ENCODE measurements at places on chromosomes 2 and 18.

DNA sequence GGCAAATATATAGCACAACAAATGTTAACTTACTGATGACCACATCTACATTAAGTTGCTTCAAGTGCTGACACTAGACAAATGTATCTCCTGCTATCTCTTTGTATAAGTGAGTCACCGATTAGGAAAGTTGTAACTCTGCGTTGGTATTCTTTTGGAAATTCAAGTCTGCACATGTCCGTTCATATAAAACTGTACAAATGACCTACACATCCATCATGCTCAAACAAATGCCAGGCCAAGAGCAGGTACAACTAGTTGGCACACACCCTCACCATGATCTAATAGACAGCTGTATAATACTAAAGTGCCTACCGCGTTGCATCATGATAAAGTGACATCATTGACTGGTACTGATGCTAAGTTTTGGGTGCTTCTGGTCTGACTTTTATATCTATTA, 141.1 kb downstream of the RBMS1 start:
- no peak for DNase-seq

DNA sequence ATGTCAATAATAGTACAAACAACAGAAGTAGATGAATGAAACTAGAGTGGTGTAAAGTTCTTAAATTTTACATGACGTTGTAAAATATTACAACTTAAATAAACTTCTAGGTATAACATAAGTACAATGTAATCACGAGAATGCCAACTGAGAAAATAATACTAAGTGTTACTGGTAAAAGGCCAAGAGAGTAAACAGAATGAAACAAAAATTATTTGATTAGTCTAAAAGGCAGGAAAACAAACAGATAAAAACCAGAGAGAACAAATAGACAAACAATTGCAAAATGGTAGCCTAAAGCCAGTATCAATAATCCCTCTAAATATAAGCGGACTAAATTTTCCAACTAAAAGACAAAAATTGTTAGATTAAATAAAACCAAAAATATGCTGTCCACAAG, 71.9 kb downstream of the SMAD2 start:
- no peak for DNase-seq

DNA sequence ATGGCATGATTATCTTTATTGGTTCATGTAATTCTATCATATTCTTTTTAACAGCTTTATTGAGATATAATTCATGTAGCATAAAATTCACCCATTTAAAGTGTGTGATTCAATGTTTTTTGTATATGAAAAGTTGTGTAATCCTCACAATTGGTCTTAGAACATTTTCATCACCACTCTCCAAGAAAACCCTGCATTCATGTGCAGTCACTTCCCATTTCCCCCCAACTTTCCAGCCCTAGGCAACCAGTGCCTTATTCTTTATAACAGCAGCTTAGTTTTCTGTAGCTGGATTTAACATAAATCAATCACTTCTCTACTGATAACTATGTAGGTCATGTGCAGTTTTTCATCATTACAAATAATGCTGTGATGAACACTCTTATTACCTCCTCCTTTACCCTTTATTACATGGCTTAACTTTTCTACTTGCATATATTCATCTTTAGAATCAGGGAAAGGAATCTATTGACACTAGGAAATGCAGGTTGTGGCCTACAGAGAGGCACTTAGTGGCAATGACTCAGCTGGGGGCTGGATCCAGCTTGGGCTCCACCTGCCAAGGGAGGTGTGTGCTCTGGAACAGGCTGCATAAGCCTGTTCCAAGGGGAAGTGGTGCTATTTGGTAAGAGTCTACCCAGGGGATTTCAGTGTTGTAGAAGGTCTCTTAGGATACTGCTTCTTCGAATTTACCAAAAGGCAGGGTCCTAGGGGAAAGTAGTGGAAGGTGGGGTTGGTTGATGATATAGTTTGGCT, 89.1 kb downstream of the ETAA1 start:
- DNase-seq, result no peak

DNA sequence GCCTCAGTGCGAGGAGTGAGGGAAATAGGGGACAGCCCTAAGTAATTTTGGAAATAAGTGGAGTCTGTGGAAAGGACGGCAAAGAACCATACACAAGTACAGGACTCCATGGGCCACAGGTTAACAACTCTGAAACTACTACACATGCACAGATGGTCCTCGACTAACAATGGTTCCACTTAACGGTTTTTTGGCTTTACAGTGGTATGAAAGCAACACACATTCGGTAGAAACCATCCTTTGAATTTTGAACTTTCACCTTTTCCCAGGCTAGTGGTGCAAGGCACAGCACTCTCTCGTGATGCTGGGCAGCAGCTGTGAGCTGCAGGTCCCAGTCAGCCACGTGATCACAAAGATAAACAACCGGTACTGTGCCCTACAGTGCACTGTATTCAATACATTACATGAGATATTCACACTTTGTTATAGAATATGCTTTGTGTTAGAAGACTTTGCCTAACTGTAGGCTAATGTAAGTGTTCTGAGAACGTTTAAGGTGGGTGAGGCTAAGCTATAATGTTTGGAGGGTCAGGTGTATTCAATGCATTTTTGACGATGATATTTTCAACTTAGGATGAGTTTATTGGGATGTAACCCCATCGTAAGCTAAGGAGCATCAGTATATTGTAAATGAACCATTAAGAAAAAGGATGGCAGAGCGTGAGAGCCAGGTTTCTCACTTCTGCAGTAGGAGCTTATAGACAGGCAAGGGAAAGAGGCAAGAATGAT, 44.6 kb downstream of the TBC1D8 start:
- no peak for DNase-seq

DNA sequence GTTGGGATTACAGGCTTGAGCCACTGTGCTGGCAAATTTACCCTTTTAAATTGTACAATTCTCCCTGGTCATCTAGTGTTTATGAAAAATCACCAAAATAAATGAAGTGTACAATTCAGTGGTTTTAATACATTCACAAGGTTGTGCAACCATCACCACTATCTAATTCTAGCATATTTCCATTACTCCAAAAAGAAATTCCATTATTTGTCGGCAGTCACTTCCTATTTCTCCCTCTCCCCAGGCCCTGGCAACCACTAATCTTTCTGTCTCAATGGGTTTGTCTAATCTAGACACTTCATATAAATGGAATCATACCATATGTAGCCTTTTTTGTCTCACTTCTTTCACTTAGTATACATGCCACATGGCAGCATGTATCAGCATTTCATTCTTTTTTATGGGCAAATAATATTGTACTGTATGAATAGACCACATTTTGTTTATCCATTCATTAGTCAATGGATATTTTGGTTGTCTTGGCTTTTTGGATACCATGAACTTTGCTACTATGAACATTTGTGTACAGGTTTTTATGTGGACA, 12.6 kb upstream of the POLE4 start:
- no peak for DNase-seq

DNA sequence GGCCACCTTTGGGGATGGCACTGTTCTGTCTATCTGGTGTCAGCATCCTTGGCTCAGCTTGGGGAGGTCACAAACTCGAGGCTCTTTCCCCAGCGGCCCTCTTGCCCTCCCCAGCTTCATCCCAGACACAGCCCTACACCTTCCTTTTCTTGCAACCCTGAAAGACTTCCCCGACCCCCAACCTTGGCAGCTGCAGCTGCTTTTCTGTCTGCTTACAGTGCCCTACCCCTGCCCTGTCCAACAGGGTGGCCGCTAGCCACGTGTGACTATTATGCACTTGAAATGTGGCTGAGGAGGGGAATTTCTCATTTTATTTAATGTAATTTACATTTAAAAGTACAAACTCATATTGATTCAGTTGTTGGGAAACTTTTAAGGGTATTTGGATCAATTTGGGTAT, 41.3 kb downstream of the NGEF start:
- no peak for DNase-seq

- DNase-seq, result no peak
Measured at GRCh38 chr2:26458365-26459042, 19.4 kb downstream of the OTOF start.

- peak; percentile 42 for DNase-seq
Measured at GRCh38 chr2:158414538-158414937, 42.0 kb downstream of the CCDC148 start.

DNA sequence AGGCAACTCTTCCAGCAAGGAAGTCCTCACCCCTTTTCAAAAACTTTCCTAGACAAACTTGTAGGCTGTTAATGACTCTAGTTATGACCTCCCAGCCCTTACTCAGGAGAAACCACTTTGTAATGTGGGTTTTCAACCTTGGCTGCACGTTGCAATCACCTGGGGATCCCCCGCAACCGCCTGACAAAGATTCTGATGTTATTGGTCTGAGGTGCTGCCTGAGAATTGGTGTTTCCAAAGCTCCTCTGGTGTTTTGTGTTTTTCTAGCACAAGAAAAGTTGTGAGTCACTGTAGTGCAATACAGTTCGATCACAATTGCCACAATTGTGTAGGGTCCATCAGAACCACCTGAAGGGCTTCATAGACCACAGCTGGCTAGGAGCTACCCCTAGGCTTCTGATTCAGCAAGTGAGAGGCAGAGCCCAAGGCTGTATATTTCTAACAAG, 121.6 kb downstream of the SP100 start:
- DNase-seq, result no peak

GRCh38 chr2:62596061-62596921, 90.3 kb upstream of the TMEM17 start:
- peak; percentile 96 for DNase-seq

DNA sequence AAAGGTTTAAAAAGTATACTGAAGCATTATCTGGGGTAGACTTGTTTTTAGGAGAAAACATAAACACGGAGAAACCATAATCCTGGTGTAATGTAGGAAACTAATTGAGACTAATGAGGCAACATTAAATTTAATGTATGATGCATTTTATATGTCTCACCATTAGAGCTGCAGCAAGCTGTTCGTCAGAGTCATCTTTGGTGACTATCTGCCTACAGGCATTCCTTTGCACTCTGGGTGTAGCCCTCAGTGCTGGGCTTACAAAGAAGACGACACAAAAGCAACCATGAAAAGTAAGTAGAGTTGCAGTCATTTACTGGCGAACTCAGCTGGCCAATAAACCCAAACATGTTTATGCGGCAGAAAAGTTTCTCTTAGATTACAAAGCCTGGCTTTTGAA, 415.3 kb upstream of the ZEB2 start:
- no peak for DNase-seq

- no peak for DNase-seq
Measured at GRCh38 chr2:117935954-117936353, 77.9 kb downstream of the CCDC93 start.

DNA sequence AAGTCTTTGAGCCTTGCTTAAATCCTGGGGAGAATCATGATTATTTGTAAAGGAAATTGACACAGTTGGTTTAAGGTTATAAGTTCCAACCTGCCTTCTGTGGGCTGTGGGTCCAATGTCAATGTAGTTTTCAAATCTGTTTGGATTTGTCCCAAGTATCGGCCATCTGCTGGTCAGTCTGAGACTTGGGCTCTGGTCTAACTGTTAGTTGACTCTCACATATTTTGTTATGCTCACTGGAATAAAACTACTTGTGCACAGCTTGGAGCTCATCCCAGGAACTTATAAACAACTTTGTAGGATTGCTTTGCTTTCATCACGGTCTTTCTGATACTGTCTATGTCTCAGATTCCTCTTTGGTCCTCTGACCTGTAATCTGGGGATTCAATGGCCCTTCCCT, 1026.2 kb upstream of the ZEB2 start:
- DNase-seq, result no peak

- DNase-seq, result no peak
Measured at GRCh38 chr2:45945302-45945717, 293.8 kb downstream of the PRKCE start.

GRCh38 chr18:53795061-53795460, 429.4 kb downstream of the MBD2 start:
- no peak for DNase-seq

- DNase-seq, result no peak
Measured at GRCh38 chr2:135931776-135932443, 53.5 kb downstream of the DARS1 start.

DNA sequence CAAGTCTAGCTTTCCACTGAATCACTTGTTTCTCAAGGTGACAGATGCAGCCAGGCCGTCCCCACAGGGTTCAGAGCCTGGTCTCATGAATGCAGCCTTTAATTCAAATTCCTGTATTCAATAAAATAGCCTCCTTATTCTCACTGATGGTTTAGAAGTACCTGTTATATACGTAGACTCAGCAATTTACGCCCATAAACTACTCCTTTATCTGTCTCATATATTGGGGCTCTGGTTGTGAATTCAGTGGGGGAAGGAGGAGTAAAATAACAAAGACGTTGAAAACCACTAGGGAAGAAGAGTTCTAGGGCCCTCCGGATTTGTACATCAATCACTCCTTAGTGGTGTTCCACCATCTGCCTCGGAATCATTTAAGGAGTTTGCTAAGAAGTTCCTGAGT, 1.7 kb downstream of the OBSL1 start:
- DNase-seq, result no peak

DNA sequence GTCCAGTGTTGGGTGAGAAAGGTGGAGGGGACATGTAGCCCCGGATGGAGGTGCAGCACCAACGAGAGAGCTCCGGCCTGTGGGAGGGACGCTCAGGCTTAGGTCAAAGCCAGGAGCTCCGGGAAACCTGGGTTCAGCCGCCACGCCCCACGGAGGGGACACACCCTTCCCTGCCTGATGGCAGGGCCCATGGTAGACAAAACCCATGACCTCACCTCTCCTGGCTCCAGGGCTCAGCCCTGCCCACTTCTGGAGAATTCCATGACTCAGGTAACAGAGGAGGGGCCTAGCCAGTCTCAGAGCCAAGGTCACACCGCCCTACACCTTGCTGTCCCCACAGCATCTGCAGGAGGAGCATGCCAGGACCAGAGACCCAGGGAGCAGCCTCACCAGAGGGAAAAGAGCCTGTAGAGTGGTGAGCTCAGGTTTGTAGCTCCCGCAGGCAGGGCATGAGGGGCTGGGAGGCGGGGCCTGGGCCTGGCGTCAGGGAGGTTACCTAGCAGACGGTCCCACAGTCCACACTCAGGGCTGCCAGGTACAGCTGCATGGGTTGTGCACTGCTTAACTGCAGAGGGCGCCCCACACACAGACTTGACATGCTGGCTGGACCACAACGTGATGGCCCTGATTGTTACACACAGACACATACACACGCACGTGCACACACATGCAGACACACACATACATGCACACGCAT, 70.8 kb upstream of the SMAD7 start:
- DNase-seq, result no peak

DNA sequence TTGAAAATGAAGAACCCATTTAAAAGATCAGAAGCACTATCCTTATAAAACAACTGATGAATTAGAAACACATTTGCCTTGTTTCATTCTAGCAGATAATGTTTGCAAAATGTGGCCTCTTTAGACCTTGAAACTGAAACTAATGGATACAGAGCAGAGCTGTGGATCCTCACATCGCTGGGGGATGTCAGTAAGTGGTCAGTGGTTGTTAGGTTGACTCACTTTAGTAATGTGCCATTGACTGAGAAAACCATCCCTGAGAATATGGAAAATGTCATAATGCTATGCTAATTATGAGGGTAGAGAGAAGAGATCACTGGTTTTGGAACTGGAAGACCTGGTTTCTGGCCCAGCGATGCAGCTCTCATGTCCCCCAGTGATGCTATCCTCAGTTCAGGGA, 176.7 kb downstream of the MYO1B start:
- no peak for DNase-seq

All from fibroblast of skin of left quadriceps (primary cell).